ENCODE measurements at places on chromosomes 5 and 9. TPM values are rescaled to one million over a fixed set of nuclear protein-coding genes. Genes with fewer than 3 reads are reported as not detected.

Gene FST
- not detected for total RNA-seq

Gene SH3GL2
- not detected for total RNA-seq

Gene PLK2
- total RNA-seq, result 10.9 TPM

Gene FAXDC2
- total RNA-seq, result not detected

Gene PCA3
- not detected for total RNA-seq

Gene HNRNPK
- 678 TPM for total RNA-seq

Gene GFI1B
- total RNA-seq, result 0.07 TPM

- DNase-seq, result no peak
Measured at GRCh38 chr5:65152131-65152530, 329.6 kb downstream of the ADAMTS6 start.

DNA sequence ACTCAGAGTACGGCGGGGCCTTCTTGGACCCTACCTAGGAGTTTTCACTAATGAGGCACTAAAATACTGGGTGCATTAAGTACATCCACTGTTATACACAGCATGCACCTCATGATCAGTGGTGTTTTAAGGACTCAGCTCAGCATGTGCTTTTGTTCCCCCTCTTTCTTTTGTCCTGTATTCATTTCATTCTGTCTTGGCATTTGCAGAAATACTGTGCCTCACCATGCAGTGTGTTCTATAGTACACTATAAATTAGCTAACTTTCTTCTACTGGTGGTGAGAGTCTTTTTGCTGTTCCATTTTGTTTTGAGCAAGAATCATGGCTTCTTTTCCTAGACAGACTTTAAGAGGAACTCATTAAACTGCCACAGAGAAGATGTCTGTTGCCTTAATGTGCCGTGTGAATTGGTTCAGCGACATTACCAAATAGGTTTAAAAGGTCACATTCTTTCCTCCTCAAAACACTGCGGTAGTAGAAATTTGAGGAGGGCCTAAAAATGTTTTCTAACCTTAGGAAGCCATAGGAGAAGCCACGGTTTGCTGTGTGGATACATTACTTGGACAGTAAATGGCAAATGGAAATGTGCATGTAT, 276.6 kb downstream of the MAST4 start:
- DNase-seq, result no peak

DNA sequence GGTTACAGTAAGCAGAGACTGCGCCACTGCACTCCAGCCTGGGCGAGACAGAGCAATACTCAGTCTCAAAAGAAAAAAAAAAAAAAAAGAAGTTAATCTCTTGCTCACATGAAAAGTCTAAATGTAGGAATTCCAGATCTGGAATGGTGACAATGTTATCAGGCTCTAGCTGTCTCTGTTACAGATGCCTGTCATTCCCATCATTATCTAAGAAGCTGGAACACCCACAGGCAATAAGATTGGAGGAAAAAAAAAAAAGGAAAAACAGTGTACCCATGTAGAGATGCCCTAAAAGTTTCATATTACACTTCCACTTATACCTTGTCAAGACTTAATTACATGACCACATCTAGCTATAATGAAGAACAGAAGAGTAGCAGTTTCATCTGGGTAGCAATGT, 38.2 kb downstream of the PTBP3 start:
- no peak for DNase-seq

- no peak for DNase-seq
Measured at GRCh38 chr9:114919611-114920010, 10.8 kb downstream of the TNFSF8 start.

DNA sequence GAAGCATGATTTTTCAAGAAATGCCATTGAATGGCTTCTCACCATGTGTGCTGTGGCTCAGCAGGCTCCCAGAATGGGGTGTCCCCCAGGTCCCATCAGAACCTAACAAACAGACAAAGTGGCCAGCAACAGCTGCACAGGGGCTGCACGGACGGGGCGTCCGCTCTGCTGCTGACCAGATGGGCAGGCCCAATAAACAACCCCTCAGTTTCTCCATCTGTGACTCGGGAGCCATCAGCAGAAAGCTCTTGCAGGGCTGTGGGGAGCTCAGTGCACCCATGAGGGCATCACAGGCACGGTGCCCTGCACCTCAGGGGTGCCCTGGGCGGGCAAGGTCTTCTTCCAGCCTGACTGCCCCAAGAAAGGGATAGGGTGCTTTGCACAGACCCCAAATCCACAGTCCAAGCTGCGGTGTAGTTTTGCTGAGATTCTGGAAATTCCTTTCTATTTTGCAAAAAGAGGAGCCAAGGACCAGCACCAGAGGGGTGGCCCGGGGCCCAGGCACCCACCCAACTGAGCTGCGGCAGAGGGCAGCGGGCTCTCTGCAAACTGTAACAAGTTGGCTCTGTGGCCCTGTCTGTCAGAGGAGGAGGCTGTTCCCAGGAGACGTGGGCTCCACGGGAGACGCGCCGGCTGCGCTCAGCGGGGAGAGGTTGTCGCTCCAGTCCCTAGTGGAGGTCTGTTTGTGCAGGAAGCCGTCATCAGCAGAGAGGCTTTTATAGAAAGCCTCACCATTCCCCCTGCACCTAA, 138.7 kb upstream of the PPP1R26 start:
- no peak for DNase-seq

DNA sequence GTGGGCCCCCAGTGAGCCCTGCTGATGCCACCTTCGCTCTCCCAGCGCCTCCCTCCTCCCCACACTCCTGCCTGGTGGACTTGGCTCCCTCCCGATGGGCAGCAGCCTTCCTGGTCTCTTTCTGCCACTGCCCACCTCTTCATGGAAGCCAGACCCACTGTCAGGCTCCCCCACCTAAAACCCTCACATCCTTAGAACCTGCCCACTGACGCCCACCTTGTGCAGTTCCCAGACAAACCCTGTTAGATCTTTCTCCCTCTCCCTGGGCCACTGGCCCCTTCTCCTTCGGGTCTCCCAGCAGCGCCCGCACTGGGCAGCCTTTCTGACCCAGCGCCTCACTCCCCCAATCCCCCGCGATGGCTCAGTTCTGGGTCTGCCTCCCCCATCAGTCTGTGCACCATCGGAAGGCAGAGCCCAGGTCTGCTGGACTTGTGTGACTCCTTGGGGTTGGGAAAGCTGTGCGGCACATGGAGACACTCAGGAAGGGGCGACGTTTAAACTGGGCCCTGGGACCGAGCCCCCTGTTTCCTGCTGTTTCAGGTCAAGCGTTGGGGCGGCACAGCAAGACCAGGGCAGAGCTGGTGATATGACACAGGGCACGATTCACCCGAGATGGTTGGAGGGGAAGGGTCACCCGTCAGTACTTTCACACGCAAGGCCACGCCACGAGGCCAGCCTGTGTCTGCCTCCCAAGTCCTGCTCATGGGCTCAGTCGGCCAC, 17.4 kb downstream of the MYMK start:
- DNase-seq, result no peak

- DNase-seq, result no peak
Measured at GRCh38 chr5:14668181-14668591, 3.7 kb downstream of the OTULIN start.

DNA sequence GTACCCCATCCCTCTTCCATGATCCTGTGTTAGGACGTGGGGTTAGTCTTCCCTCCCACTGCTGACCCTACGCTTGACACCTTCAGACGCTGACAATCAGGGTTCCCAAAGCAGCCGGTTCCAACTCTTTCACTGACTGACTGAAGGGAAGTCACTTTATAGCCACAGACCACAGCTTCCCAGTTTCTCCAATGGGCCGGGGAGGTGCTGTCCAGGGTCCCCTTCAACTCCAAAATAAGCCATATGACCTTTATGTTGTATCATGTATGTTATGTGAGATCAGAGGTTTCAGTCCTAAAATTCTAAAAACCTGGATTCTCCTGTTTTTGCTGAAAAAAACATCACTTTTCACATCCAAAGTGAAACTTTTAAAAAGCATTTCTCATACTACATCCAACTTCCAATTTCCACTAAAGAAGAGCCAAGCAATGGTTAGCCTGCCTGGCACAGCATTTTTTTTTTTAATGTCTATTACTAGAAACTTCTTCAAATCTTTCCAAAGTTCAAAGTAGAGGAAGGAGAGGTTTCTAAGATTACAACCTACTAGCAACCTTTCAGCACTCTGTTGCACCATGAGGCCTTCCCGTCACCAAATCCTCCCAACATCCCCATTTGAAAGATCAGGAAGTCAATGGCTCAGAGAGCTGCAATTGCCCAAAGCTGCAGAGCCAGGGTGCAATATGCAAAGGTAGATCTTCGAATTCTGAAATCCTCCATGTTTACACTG, 5.2 kb downstream of the EPB41L4B start:
- no peak for DNase-seq

DNA sequence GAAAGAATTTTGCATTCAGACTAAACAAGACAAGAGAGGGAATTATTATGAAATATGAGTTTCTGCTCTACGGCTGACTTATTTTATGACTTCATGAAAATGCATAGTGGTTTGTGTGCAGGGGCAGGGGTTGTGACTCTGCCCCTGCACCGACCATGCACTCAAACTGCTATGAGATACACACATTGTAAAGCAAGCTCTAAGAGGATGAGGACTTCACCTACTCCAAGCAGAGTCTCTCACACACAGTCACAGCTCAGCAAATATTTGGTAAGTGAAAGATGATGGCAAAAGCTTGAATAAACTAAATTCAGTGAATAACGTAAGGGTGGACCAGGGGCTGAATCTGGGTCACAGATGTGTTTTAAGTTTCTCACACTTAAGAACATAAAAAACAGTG, 542.9 kb downstream of the PRELID2 start:
- DNase-seq, result no peak

- no peak for DNase-seq
Measured at GRCh38 chr9:126723807-126724172, 81.0 kb upstream of the ZBTB43 start.

DNA sequence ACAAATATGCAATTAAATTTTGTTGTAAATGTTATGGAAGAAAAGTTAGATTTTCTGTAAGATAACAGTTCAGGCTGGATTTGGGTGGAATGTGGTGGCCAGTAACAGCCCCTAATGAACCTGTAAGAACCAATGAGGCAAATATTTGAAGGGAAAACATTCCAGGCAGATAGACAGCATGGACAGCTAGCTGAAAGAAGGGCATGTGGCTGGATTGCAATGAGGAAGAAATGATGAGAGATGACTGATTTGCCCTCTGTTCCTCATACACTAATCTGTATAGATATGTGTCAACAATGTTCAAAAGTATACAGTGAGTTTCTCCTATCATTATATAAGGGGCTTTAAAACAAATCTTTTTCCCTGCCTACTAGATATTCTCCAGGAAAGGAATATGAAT, 58.8 kb downstream of the MAN2A1 start:
- DNase-seq, result no peak

DNA sequence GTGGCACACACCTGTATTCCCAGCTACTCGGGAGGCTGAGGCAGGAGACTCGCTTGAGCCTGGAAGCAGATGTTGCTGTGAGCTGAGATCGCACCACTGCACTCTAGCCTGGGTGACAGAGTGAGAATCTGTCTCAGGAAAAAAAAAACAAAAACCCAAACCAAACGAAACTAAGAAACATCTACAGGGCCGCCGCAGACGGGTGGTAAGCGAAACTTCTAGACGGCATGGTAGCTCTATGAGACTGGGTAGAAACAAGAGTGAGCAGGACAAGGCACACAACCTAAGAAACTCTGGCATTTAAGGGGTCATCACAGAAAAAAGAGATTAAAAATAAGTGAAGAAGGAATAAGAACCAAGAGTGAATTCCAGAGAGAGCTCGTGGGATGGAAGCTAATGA, 454.8 kb upstream of the KLF4 start:
- no peak for DNase-seq

DNA sequence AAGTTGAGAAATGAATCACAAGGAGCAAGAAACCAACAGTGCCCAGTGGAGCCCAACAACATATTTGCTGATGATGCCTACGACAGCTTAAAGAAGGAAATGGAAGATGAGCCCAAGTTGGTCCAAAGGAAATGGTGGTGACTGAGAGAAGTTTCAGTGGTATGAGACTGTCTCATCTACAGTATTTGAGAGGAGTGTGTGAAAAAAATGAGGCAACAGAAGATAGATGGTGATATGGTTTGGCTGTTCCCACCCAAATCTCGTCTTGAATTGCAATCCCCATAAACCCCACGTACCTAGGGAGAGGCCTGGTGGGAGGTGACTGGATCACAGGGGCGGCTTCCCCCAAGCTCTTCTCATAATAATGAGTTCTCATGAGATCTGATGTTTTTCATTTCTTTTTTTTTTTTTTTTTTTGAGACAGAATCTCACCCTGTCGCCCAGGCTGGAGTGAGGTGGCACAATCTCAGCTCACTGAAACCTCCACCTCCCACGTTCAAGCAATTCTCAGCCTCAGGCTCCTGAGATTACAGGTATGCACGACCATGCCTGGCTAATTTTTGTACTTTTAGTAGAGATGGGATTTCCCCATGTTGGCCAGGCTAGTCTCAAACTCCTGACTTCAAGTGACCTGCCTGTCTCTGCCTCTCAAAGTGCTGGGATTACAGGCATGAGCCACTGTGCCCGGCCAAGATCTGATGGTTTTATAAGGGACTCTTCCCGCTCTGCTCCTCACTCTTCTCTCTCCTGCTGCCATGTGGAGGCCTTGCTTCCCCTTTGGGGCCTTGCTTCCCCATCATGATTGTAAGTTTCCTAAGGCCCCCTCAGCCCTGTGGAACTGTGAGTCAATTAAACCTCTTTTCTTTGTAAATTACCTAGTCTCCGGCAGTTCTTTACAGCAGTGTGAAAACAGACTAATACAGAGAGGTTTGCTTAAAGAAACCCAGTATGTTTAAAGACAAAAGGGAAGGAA, 30.2 kb downstream of the EFCAB9 start:
- no peak for DNase-seq

DNA sequence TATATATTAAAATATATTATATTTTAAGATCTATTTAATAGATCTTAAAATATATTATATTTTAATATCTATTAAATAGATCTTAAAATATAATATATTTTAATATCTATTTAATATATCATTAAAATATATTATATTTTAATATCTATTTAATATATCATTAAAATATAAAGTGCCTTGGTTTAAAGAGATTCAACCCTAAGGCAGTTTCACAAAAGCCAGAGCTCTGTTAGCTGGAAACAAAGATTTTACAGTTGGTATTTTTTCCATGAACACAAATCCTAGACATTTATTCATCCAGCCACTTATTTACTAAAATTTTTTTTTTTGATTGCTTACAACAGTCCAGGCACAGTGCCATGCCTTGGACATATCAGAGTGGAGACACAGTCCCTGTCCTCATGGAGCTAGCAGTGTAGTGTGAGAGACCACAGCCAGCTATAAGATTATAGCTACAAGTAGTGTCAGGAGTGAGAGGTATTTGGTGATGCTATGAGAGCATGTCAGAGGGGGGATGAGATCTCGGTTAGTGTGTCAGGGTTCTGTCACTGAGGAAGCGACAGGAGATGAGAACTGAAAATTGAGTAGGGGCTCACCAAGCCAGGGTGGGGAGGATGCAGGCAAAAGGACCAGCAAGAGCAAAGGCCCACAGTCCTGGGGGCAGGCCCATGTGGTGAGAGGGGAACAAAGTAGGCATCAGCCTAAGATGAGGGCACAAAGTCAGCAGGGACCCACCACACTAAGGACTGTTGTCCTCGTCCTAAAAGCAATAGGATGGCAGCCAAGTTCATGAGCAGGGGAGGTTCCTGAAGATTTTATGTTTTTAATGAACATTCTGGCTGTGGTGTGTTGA, 74.5 kb downstream of the FBXO38 start:
- no peak for DNase-seq
